ENCODE measurements at places on chromosomes 11 and 22.

DNA sequence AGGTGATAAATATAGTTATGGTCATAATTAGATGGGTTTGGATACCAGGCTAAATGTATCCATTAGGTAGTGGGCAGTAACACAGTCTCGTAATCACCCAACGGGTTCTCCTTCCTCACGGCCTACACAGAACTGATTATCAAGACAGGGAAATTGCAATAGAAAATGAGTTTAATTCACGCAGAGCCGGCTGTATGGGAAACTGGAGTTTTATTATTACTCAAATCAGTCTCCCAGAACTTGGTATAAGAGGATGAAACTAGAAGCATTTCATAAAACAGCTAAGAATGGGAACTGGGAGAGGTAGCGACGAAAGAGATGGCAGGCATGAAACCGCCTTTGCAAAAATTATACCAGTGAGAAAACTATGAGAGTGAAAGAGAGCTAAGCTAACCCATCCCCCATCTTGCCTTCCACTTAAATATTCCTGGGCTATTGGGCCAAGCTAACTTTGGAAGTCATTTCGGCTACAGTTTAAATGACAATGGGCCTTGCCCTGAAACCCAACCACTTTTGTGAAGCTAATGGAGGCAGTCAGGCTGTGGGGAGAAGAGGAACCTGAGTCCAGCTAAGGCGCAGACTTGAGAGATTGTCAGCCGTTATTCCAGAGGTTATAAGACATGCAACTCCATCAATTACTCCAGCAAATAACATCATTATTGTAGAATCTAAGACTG, 29.6 kb downstream of the CTSC start:
- DNase-seq: no peak

DNA sequence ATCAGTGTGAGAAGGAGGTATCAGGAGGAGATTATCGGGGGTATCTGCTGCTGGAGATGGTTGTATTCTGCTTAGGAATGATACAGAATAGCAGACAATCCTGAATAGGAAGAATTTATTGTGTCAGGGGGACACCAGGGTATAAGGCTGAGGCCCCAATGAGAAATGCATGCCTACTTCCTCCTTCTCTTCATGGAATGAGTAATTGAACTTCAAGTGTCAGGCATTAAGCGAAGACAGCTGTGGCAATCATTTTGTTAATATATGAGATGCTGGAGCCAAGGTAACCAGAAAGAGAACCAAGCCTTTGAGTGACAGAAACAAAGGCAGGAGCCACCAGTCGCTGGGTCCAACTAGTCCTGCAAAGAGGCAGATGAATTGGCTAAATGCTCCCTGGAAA, 49.1 kb downstream of the KIRREL3 start:
- no peak for DNase-seq

- peak; percentile 56 for DNase-seq
Observed at GRCh38 chr11:2547806-2548205, 103.0 kb downstream of the KCNQ1 start.

DNA sequence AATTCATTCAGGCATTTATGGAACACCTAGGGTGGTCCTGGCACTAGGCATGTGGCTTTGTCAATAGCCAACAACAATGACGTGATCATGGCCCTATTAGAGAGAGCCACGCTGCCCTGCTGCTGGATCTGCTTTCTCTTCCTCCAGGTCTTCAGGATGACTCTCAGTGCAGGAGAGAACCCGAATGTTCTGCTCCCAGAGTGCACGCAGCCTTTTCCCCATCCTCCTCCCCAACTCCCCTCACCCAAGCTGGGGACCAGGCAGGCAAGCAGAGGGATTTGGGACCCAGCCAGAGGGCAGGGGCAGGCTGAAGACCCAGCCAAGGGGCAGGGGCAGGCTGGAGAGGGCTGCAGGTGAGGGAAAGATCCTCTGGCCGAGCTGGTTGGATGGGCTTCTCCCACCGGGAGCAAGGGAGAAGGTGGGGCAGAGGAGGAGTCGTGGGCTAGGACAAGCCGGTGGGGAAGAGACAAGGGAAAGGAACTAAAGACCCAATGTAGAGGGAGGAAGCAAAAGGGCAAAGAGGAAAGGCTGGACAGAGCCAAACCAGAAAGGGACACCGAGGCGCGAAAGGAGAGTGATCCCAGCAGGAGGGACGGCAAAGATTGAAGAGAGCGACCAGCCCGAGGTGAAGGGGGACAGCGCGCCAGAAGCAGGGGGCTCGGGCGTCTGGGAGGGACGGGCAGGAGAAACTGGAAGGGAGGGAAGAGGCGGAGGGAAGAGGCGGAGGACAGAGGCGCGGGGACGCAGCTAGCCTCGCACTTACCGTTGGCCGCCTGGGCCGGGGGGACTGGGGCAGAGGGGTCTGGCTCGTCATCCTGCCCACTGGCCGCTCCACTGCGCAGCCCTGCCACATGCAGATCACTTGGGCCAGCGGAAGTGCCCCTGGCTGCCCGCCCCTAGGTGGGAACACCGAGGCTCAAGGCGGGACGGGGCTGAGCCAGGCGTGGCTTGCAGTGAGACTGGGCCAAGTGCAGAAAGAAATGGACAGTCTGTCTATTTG, at the start of gene KCTD14:
Gene KCTD14 (minus strand): TSS at position 880 of the 1,000 bp plus-strand sequence. CDS start 27 bp downstream, at position 853.
- no peak for DNase-seq

- DNase-seq: no peak
Observed at GRCh38 chr11:26149585-26149984, 182.3 kb upstream of the ANO3 start.

- DNase-seq: no peak
Observed at GRCh38 chr11:69288883-69289242, 5.1 kb upstream of the MYEOV start.

DNA sequence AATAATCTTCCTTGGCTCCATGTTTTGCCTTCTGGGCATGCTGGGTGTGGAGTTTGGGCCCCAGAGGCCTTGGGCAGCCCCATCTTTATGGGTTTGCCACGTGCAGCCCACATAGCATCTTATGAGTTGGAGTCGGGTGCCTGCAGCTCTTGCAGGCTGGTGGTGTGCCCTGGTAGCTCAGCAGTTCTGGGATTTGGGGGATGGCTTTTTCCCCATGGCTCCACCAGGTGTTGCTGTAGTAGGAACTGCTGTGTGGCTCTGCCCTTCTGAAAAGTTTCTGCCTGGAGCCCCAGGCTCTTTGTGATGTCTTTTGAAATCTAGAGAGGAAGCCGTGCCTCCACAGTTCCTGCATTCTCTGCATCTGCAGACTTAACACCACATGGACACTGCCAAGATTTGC, 16.8 kb downstream of the EED start:
- no peak for DNase-seq

DNA sequence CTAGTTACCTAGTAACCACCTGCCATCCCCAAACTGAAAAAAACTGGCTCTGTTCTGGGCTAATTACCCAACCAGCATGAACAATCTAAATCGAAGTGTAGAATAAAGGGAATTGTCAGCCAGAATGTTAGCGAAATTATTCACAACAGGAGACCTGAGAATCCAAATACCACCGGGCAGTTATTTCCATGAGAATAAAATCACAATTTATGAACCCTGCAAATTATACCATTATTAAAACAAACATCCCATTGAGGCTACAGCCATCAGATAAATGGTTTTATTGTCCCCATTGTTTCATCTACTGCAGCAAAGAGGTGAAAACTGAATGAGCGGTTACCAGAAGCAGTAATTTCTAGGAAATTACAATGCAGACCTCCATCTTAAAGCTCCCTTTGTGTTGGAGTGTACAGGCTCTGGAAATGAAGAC, 21.7 kb downstream of the FAM168A start:
- DNase-seq: no peak

DNA sequence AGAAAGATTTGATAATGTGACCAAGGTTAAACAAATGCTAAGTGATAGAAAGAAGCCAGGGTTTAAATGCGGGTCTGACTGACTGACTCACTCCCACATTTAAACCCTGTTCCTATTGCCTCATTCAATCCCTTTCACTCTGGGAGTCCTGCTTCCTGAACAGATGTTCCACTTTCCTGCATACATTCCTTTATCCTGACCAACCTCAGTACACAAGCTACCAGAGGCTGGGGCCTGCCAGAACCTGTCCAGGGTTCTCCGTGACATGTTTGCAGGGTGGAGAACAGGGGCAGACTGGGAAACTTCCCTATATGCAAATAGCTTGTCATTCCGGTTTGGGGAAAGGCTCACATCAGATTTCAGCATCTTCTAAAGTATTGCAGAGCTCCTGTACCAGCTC, 3.0 kb upstream of the ANKK1 start:
- DNase-seq: no peak

DNA sequence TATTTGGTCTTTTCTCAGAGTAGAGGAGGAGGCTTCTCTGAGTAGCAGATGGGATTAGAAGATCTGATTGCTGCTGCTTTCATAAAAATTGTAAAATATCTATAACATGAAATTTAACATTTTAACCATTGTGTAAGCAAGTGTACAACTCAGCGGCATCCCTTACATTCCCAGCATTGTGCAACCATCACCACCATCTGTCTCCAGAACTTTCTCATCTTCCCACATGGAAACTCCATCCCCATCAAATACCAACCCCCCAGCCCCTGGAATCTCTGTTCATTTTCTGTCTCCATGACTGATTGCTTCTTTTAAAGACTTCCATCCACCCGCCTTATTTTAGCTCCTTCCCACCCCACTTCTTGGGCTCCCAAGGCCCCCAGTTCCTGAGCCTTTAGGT, 32.3 kb downstream of the MRGPRD start:
- DNase-seq: no peak

DNA sequence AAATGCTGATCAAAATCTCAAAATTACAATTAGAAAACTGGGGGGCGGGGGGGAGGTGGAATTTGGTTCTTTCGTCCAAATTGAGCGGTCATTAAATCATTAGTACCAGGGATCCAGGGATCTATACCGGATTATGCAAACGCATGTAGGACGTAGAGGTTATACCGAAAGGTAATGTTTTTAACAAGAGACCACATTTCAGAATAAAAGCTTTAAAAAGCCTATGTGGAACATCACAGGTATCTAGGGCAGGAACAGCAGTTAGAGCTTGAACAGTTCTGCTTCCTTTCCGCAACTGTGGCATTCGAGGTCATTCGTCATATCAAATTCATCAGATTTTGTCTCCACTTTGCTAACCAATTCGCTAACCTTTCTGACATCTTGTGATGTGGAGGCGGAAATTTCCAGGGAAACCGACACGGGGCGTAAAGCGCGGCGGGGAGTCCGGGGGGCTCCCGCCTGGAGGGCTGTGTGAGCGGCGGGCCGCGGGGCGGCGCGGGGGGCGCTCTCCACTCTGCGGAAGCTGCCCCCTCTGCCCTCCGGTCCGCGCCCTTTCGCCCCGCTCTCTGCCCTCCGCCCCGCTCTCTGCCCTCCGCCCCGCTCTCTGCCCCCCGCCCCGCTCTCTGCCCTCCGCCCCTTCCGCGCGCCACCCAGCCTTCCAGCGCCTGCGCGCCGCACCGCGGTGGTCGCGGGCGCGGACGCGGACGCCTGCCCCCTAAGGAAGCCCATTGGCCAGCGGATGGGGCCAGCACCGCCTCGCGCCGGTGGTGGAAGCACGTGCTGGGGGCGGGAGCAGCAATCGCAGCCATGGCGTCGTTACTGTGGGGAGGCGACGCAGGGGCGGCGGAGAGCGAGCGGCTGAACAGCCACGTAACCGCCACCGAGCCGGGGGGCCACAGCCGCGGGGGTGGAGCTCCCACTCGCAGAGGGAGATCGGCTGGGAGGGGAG, at the start of gene DDX25:
Gene DDX25 (plus strand): TSS at position 798 of the 949 bp plus-strand sequence. CDS start 10 bp downstream, at position 808.
- DNase-seq: peak; percentile 69

DNA sequence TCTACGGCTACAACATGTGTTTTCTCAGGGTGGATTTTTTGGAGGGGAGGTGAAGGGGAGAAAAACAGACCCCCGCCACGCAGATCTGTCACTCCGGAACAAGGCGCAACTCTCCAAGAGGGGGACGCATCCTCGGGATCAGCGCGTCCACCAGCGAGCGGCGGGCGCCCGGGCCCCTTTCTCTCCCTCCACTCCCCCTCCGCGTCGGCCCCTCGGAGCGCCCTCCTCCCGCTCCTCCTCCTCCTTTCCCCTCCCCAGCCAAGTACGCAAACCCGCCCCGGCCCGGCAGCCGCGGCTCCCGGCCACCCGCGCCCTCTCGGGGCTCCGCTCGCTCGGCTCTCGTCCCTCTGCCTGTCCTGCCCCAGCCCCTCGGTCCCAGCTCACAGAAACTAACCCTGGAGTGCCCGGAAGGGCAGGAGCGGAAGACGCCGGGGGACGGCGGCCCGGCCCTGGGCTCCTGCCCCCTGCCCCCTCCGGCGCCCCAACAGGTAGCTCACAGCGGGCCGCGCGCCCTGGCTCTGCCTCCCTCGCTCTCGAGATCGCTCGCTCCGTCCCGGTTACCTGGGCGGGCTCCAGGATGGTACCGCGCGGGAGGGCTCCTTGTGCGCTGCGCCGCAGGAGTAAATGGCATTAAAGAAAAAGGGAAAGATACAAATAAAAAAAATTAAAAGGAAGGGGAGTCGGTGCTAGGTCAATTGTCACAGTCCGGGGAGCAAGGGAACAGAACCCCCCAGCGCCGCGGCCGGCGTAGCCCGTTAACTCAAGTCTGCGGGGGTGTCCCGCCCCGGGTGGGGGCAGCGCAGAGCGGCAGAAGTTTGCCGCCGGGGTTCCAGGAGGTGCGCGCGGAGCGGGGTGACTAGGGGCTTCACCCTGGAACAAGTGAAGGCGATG, 131.4 kb upstream of the C11orf58 start:
- no peak for DNase-seq

DNA sequence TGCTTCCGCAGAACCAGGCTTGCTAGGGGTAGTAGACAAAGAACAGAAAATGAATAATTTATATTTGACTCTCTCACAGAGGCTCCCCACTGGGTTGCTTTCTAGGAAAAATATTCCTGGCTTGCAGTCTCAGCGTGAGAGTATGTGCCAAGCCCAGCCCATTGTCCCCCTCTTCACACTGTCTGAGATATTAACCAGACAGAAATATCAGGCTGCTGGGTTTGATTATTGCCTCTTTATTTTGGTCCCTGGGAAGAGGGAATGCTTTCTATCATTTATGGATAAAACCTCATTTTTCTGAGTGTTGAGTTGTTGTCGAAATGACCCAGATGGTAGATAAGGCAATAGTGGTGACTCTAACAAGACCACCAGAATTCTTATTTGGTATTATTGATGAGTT, 367.9 kb downstream of the METTL15 start:
- no peak for DNase-seq

GRCh38 chr11:23976841-23977271, 520.0 kb upstream of the LUZP2 start:
- DNase-seq: no peak

GRCh38 chr11:65404638-65405339, 17.8 kb upstream of the NEAT1 start:
- DNase-seq: no peak

DNA sequence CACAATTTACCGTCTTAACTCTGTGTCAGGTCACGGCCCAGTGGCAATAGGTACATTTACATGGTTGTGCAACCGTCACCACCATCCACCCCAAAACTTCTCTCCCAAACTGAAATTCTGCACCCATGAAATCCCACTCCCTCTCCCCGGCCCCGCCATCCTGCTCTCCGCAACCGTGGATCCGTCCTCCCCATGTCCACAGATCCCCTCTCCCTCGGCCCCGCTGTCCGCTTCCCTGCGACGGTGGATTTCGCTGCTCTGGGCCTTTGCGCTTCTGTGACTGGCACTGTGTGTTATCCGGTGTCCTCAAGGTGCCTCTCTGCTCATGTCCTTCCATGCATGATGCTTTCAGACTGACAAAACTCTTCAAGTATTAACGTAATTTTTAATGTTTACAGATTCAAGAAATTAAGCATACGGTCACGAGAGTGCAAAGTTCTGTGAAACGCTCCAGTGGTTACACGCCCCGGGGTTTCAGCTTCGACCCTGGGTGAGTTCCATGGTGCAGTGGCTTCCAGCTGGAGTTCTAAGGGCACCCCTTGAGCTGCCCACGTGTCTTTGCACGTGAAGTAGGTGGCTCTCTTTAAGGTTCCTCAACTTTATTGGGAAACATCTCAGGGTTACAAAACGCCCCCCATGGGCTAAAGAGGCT, 76.4 kb downstream of the KCNQ1 start:
- peak; percentile 44 for DNase-seq

All from natural killer cell treated with Interleukin-12 subunit alpha and Interleukin-12 subunit beta and Interleukin-15 and Interleukin-18, amount 100 ng/mL, for 72 hours (primary cell).